MG63 (cell line): ENCODE measurements at places on chromosomes 7 and 10. TPM values are rescaled to one million over a fixed set of nuclear protein-coding genes. Genes with fewer than 3 reads are reported as not detected.

DNA sequence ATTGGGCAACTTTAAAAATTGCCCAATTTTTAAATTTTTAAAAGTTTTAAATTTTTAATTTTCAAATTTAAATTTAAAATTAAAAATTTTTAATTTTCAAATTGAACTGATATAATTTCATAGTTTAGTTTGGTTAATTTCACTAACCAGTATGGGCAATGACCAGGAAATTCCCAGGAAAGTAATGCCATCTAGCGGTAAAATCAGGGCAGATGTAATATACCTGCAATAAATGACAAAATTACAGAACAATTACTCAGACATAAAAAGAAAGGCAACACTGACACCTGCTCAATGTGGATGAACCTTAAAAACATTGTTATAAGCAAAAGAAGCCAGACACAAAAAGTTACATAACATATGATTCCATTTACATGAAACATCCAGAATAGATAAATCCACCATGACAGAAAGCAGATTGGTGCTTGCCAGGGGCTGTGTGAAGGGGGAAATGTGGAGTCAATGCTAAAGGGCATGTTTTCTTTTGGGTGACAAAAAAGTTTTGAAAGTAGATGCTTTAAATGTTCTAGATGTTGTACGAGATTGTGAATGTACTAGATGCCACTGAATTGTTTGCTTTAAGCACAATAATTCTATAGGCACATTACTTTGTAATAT, 28.6 kb upstream of the SLC16A12 start:
- no peak for DNase-seq

GRCh38 chr7:77337456-77337990, 78.6 kb downstream of the GSAP start:
- DNase-seq, result no peak

DNA sequence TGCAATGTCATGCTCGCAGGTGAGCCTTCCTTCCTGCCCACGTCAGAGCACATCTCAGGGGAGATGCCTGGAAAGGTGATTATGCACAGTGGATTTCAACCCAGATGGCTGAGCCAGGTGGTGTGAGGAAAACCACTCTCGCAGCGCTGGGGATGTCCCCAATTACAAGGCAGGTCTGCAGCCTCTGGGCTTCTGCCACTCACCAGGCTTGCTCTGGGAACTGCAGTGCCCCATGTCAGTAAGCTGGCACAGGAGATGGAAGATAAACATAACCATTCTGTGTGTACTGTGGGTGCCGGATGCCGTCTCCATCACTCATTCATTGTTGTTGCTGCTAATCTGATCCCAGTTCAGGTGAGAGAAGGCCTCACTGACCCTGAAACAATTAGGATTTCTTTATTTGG, 222.9 kb upstream of the PITRM1 start:
- DNase-seq, result no peak

The WNT8B gene
- total RNA-seq, result not detected in 2 replicates

DNA sequence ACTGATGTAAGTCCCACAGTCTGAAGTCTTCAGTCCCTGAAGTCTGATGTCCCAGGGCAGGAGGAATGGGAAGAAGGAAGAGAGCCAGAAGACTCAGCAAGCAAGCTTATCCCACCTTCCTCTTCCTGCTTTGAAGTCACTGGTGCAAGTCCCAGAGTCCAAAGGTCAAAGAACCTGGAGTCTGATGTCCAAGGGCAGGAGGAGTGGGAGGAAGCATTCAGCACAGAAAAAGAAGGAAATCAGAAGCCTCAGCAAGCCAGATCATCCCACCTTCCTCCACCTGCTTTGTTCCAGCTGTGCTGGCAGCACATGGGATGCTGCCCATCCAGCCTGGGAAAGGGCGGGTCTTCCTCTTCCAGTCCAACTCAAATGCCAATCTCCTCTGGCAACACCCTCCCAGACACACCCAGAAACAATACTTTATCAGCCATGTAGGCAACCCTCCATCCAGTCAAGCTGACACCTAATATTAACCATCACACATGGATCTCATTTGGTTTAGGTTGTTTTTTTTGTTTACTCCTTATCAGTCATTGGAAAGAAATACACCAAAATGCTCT, 50.9 kb downstream of the ADAM12 start:
- no peak for DNase-seq

- DNase-seq, result no peak
Measured at GRCh38 chr10:87685832-87686574, 26.3 kb downstream of the PAPSS2 start.

GRCh38 chr10:99714446-99714845, 17.5 kb downstream of the COX15 start:
- no peak for DNase-seq
